ENCODE measurements at places on chromosomes 5 and 9.

DNA sequence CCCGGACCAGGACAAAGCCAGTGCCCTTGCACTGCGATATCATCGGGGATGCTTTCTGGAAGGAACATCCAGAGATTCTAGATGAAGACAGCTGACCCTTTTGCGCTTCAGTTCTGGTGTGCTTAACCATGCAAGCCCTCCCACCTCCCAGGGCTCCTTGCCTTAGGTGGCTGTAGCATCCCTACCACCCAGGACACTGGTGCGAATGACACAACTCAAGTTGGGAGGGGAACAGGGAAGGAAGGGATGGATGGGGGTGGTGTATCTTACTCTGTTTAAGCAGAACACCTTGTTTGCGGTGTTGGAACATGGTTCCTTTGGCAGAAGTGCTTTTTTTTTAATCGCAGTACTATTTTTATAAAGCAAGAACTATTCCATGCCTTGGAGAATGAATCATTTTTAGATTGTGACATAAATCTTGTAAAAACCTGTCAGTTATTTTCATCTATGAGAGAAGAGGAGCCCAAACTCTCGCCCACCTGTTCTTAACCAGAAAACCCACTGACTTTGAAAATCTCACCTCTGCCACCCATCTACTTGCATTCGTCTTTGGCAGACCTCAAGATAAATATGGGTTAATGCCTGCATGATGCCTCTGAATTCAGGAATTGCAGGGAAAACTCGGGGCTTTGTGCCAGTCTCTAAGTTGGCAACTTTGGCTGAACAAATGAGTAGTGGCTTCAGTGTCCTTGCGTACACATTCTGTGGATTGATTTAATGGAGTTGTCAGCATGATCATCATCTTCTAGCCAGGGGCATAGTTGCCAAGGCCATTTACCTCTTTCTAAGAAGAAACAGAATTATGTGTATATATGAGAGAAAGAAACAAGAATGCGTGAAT lies 3.9 kb upstream of the LSM11 start:
- no peak for DNase-seq

DNA sequence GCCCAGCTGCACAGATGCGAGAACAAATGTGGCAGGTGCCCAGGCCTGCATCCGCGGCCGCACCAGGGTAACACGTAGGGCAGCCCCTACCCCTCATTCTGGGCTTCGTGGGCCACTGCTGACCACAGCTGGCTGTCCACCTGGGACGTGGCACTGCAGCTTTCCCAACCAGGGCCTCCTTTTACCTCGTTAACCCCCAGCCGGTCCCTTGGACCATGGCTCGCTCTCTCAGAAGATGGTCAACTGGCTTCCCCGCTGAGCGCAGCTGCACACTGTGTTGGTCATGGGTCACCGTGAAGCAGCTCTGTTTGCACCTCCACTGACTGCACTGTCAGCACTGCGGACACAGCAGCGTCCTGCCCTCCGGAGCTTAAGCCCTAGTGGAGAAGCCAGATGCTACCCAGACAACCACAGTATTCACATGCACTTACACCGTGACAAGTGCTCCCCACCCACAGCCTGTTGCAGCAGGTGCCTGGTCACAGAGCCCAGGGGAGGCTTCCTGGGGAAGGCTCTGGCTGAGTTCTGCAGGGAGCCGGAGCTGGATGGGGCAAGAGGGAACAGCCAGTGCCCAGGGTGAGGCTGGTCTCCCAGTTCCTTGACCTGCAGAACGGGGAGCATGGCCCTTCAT lies 10.5 kb upstream of the PLEKHG4B start:
- no peak for DNase-seq

DNA sequence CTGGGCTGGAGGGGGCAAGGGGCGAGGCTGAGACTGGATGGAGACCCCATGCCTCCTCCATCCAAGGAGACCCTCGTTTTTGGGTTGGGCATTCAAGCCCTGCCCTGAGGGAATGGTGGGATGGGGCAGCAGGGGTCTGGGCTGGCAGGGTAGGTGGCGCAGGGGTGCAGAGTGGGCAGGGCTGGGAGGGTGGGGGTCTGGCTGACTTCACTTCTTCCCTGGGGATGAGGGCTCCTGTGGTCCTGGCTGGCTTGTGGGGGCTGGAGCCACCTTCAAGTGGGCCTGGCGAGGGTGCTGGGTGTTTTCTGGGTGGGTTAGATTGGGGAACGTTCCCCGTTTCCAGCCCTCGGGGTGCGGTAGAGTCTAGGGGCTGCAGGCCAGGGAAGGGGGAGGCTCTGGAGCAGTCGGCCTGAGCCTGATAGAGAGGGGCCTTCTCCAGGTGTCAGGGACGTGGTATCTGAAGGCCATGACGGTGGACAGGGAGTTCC lies 412 bp downstream of the LCN1 start:
- no peak for DNase-seq

- DNase-seq = no peak
Observed at GRCh38 chr9:131666774-131667173, 73.1 kb downstream of the RAPGEF1 start.

- DNase-seq = no peak
Observed at GRCh38 chr5:74865256-74865803, 857 bp downstream of the FAM169A start.

GRCh38 chr5:108830705-108831276 lies 83.1 kb downstream of the FER start:
- no peak for DNase-seq

GRCh38 chr9:115972362-115972761 lies 181.2 kb upstream of the PAPPA start:
- no peak for DNase-seq

DNA sequence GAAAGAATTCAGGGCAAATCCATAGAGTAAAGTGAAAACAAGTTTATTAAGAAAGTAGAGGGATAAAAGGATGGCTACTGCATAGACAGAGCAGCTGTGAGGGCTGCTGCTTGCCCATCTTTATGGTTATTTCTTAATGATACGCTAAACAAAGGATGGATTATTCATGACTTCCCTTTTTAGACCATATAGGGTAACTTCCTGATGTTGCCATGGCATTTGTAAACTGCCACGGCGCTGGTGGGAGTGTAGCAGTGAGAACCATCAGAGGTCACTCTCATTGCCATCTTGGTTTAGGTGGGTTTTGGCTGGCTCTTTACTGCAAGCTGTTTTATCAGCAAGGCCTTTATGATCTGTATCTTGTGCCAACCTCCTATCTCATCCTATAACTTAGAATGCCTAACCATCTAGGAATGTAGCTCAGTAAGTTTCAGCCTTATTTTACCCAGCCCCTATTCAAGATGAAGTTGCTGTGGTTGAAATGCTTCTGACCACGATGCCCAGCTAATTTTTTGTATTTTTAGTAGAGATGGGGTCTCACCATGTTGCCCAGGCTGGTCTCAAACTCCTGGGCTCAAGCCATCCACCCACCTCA lies 42.1 kb downstream of the RFK start:
- DNase-seq = no peak

DNA sequence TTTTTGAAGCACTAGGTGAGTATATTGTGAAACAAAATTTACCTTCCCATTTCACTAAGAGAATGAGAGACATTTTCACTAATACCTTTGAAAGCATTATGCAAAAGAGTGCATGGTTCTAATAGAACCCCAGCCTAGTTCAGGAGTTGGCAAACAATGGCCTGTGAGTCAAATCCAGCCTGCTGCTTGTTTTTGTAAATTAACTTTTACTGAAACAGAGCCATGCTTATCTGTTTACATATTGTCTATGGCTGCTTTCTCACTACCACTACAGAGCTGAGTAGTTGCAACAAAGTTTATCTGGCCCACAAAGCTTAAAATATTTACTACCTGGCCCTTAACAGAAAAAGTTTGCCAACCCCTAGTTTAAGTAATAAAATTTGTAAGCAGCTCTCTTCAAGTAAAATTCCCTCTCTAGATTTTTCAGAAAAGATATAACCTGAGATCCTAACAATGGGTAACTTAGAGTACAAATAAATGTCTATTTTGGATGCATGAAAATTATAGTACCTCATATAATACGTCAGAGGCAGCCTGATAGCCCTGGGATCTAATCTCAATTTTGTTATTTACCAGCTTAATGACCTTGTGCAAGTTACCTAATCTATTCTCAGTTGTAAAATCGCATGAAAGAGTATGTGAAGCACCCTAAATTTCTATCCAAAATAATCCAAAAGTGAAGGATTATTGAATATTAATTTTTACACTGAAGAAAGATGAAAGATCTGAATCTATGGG lies 50.7 kb upstream of the ARL15 start:
- DNase-seq = no peak

GRCh38 chr5:38824821-38825220 lies 21.0 kb upstream of the OSMR start:
- no peak for DNase-seq

GRCh38 chr9:10235376-10235775 lies 377.4 kb downstream of the PTPRD start:
- DNase-seq = no peak

DNA sequence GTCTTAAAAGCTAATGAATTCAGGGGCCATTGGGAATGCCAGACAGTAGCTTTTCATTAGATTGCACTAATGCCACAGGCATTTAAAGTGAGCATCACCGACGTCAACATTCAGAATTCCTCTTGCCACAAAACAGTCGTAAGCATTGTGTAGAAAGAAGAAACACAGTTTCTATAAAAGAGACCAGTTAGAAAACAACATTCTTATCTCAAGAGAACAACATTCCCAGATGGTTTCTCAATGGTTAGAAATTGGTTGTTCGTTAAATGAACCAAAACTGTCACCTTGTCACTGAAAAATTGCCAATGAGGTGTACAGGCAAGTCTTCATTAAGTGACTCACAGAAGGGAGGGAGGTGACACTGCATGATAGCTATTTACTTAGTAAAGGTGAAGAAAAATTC lies 401.6 kb upstream of the PRR16 start:
- peak; percentile 31 for DNase-seq

DNA sequence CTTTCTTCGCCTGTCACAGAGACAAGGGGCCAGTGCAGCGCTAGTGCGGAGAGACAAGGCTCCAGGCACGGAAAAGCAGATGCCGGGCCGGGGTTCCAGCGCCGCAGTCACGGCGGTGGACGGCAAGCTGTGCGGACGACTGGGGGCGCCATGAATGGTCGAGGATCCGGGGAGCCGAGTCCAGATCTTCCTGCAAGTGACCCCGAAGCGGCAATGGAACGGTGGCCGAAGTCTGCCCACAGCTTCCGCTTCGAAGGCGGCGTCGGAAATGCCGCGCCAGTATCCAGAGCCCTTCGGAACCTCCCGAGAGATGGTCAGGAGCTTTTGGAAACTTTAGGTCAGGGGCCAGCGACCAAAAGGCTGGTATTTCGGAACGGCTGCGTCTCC lies 601 bp upstream of the FAF2 start:
- DNase-seq = no peak

DNA sequence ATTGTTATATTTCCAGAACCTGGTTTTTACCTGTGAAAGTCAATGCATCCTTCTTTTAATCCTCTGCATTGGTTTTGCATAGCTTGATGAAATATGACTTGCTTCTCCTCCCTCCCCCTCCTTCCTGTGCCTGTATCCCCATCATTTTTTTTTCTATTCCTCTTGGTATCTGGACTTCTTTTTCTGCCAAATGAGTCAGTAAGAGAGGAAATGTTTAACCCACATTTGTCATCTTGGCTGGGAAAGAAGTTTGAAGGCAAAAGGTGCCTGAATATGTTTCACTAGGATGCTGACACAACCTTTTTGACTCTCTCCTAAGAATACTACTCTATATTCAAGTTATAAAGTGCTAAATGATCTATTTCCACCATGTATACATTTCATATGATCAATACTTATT lies 35.5 kb upstream of the CDKN2B start:
- no peak for DNase-seq

DNA sequence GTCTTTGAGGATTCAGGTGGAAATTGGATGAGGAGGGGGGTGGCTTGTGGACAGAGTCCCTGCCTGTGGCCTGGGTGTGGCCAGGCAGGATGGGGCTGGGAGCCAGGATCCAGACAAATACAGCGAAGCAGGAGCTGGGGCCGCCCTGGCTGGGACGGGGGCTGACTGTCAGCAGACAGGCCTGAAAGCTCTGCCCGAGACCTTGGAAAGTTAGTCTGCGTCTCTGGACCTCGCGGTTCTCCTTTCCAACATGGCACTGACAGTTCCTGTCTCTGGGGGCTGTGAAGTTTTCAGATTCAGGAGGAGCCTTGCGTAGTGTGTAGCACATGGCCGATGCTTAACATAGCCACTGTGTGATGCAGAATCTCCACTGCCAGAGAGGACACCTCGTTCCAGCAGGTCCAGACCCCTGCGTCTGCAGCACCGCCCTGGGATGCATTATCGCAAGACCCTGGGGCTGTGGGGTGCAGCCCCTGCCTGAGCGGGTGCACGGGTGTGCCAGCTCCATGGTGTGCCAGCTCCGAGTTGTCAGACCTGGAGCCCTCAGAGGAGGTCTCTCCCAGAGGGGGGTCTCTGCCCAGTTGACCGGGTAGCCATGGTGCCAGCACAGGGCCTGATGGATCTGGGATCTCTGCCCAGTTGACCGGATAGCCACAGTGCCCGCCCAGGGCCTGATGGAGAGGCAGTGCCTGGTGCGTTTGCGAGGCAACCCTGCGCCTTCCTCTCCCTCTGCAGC lies 89.3 kb downstream of the COL5A1 start:
- DNase-seq = no peak

- peak; percentile 58 for DNase-seq
Observed at GRCh38 chr5:137622850-137623249, 113.0 kb downstream of the KLHL3 start.

DNA sequence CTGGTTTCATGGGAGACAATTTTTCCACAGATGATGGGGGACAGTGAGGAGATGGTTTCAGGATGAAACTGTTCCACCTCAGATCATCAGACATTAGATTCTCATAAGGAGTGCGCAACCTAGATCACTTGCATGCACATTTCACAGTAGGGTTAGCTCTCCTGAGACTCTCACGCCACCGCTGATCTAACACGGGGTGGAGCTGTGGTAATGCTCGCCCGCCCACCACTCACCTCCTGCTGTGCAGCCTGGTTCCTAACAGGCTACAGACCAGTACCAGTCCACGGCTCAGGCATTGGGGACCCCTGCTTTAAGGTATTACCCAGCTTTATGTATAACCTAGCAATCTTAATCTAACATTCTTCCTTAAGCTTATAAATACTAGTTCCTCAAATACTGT lies 35.6 kb downstream of the TTC39B start:
- DNase-seq = no peak

DNA sequence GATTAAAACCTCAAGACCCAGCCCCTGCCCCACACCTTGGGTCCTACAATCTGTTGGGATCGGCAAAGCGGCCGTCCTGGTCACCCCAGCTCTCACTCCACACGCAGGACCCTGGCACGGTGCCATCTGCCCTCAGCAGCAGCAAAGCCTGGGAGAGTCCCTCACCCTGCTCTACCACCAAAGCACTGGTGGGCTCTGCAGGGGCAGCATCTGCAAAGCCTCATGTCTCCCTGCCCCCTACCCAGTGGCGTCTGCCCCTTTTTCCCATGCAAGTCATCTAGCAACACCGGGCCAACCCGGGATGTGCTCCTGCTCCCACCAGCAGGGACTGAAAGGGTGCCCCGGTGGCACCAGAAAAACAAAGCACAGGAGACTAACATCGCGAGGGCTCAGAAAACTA lies 19.6 kb upstream of the CNOT6 start:
- DNase-seq = no peak

GRCh38 chr9:130351343-130351742 lies 85.8 kb downstream of the HMCN2 start:
- no peak for DNase-seq
